T-helper 9 cell (primary cell): ENCODE measurements at places on chromosomes 13 and 19.
A peak's percentile ranks its signal among the peaks of the same experiment; 100 is the strongest.

GRCh38 chr19:51766461-51766860, 5.5 kb downstream of the FPR2 start:
- DNase-seq, result no peak

DNA sequence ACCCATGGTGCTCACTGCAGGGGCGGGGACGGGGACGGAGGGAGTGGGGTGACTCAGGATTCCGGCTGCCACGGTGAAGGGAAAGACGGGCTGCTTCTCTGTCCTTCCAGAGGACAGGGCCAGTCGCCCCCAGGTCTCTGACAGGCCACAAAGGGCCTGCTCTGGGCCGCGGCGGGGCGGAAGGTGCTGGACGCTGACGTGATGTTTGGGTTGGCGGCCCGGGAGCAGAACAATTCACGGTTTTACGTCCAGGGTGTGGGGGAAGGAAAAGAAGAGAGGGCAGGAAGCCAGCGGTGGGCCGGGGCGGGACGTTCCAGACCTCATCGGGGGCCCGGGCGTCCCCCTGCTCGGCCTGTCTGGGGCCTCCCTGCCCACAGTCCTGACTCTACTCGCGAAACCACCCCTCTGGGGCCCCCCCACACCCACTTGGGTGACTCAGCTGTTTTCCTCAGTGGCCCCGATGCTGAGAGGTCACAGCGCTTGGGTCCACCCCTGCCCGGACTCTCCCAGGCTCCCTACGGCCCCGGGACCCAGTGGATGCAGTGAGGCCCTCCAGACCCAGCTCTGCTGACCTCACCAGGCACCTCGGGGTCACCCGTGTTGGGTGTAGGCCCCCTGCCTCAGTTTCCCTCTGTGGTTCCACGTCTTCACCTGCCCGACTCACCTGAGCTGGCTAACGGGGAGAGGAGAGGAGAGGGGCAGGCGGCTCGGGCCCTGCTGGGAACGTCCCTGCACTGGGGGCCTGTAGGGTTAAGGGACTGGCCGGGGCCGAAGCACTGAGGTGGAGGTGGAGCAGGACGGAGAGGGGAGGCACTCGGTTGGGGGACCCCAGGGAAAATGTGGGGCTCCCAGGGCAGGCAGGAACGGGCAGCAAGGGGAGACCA, 29.2 kb downstream of the PIP5K1C start:
- no peak for DNase-seq

DNA sequence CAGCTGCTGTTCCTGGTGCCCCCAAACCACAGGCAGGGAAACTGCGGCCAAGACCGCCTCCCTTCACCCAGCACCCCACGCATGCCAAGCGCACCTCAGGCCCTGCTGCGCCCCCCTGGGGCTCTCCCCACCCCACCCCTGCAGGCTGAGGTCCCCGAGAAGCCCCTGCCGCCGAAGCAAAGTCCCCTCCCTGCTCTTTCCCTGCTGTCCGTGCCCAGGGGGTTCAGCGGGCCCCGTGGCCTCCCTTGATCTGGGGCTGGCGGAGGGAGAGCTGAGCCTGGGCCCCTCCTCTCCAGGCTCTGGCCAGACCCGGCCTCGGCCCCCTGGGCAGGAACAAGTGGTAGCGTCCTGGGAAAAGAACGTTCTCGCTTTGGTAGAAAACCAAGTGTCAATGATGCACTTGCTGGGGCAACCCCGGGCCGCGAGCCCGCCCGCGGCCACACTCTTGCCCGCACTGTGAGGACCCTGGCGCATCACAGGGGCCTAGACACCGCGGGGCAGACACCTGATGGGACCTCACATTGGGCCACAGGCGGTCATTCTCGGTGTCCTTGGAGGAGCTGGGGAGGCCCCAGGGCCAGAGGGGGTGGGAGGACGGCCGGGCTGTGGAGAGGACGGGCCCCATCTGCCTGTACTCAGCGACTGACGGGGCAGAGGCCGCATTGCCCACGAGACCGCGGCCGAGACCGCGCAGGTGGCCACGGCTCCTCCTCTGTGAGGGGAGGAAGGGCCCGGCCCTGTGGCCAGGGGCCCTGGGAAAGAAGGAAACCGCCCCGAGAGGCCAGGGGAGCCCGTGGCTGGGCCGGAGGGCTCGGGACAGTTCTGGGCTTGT, 29.0 kb downstream of the GPX4 start:
- DNase-seq, result peak; percentile 28

GRCh38 chr19:16359074-16359473, 34.4 kb downstream of the KLF2 start:
- no peak for DNase-seq
